ENCODE measurements at places on chromosomes 1 and 21. TPM values are rescaled to one million over a fixed set of nuclear protein-coding genes. Genes with fewer than 3 reads are reported as not detected.
A peak's percentile ranks its signal among the peaks of the same experiment; 100 is the strongest.

GRCh38 chr1:231338270-231339128 lies at the start of gene SPRTN:
SPRTN (plus strand) TSS chr1:231338293; CDS start chr1:231338384, 91 bp downstream.
- no peaks in the 10 kb centered on the region for H3K27me3 ChIP-seq
- H3K4me1 ChIP-seq, result no peaks in the 10 kb centered on the region
- H3K36me3 ChIP-seq, result no peaks in the 10 kb centered on the region
- DNase-seq, result no peak

GRCh38 chr1:154463512-154463990 lies 38.5 kb upstream of the TDRD10 start:
- no peaks in the 10 kb centered on the region for H3K36me3 ChIP-seq
- no peak for DNase-seq
- H3K27me3 ChIP-seq, result no peaks in the 10 kb centered on the region
- H3K27ac ChIP-seq, result peak overlapping the region; percentile 24

The PHTF1 gene
- total RNA-seq, result 12.7 TPM

The FAM151A gene
- total RNA-seq, result 21.4 TPM

- H3K4me3 ChIP-seq, result no peak overlapping the region
- H3K27me3 ChIP-seq, result no peaks in the 10 kb centered on the region
- no peak overlapping the region for H3K27ac ChIP-seq
- no peaks in the 10 kb centered on the region for H3K36me3 ChIP-seq
- no peak for DNase-seq
Observed at GRCh38 chr1:81654657-81655056, 146.1 kb upstream of the ADGRL2 start.

GRCh38 chr1:54357967-54358366 lies 48.2 kb downstream of the SSBP3 start:
- peaks cover 38% of the 10 kb centered on the region for H3K4me1 ChIP-seq
- no peak for DNase-seq
- H3K4me3 ChIP-seq, result no peak overlapping the region

DNA sequence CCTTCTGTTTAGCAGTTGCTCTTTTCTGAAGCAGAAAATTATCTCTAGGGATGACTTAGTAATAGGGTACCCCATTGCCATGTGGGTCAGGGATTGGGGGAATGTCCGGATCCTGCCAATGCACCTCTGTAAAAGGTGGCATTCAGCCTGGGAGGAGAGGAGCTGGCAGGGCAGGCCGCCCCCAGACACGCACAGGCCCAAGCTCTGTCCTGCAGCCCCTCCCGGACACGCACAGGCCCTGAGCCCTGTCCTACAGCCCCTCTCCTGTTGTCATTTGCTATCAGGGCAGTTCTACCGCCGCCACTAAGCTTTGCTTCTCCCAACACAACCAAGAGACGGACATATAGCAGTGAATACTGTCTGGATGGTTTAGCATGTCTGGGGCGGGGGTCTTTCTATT lies 219.1 kb downstream of the SDCCAG8 start:
- H3K4me3 ChIP-seq, result no peak overlapping the region
- H3K36me3 ChIP-seq, result no peaks in the 10 kb centered on the region
- no peak for DNase-seq
- H3K27me3 ChIP-seq, result no peaks in the 10 kb centered on the region
- no peaks in the 10 kb centered on the region for H3K4me1 ChIP-seq

DNA sequence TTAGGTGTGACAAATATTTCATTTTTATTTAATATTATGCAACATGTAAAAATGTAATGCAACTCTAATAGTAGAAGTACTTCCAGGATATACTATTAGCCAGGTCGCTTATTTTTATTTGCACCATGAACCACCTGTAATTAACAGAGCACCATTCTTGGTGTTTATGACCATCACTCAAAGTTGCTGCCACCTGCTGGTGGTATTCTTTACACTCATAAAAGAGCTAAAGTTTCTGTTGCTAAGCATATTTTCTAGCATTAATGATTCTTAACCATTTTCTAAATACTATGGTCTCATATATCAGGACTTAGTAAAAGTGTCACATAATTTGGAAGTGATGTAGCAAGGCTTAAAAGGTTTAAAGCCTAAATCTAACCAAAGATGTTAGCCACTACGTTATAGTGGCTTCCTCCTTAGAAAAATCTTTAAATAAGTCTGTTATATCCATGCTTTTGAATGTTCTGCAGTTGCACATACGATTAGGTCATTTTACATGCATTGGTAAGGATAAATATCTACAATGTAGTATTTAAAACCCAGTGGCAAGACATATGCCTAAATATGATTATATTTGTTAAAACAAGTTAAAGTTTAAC lies 244.5 kb downstream of the NEGR1 start:
- no peaks in the 10 kb centered on the region for H3K27me3 ChIP-seq
- H3K4me3 ChIP-seq, result no peak overlapping the region
- no peaks in the 10 kb centered on the region for H3K36me3 ChIP-seq
- peak; percentile 35 for DNase-seq
- no peaks in the 10 kb centered on the region for H3K4me1 ChIP-seq

The LCE1A gene
- not detected for total RNA-seq

The PCSK9 gene
- total RNA-seq, result 29.4 TPM

- H3K27me3 ChIP-seq, result no peaks in the 10 kb centered on the region
- no peak overlapping the region for H3K4me3 ChIP-seq
- no peaks in the 10 kb centered on the region for H3K4me1 ChIP-seq
Observed at GRCh38 chr21:16124378-16125138, 394.8 kb downstream of the USP25 start.

GRCh38 chr1:151864411-151864810 lies 10.9 kb upstream of the THEM5 start:
- H3K36me3 ChIP-seq, result no peaks in the 10 kb centered on the region
- H3K4me3 ChIP-seq, result no peak overlapping the region
- DNase-seq, result no peak
- H3K27me3 ChIP-seq, result no peaks in the 10 kb centered on the region
- no peak overlapping the region for H3K27ac ChIP-seq

DNA sequence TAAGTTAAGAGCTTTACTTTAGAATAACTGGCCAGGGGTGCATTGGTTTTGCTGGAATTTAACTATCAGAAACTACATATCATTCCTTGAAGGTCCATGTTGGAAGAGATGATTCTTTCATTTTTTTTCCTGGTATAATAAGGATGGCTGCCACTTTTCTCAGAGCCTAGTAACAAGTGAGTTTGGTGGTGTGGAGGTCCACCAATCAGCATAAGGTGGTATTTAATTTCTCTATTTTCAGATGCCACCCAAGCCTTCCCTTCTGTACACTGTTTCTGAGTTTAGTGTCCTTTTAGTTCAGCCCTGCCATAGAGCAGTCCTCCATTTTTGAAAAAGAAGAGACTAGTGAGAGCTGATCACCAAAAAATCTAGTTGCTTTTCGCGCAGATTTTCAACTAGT lies 386.3 kb downstream of the USP25 start:
- H3K4me3 ChIP-seq, result no peak overlapping the region
- H3K4me1 ChIP-seq, result no peaks in the 10 kb centered on the region
- H3K27me3 ChIP-seq, result no peaks in the 10 kb centered on the region
- H3K36me3 ChIP-seq, result no peaks in the 10 kb centered on the region

- DNase-seq, result no peak
- H3K27ac ChIP-seq, result no peak overlapping the region
- H3K4me1 ChIP-seq, result no peaks in the 10 kb centered on the region
- no peaks in the 10 kb centered on the region for H3K36me3 ChIP-seq
Observed at GRCh38 chr1:76680651-76681050, 186.6 kb upstream of the ST6GALNAC5 start.

- H3K27me3 ChIP-seq, result no peaks in the 10 kb centered on the region
- H3K4me1 ChIP-seq, result peaks cover 24% of the 10 kb centered on the region
- H3K36me3 ChIP-seq, result peaks cover 2% of the 10 kb centered on the region
- no peak overlapping the region for H3K27ac ChIP-seq
- no peak overlapping the region for H3K4me3 ChIP-seq
Observed at GRCh38 chr1:245651093-245651492, 496.3 kb downstream of the KIF26B start.

DNA sequence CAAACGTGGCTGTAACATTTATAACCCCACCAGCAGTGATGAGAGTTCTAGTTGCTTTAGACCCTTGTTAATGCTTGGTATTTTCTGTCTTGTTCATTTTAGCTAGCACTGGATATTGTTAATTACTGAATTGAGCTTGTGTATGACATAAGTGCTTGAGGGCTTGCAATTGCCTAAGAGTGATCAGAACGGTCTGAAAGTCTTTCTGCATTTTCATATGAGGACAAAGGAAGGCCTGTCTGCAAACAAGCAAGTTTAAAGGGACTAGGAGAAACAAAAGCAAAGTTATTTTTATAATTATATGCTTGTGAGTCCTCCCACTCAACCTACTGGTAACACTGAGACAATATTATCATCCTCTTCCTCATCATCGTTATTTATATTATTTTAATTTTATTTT lies 305.5 kb upstream of the DUSP10 start:
- no peaks in the 10 kb centered on the region for H3K4me1 ChIP-seq
- no peak overlapping the region for H3K4me3 ChIP-seq
- H3K27me3 ChIP-seq, result no peaks in the 10 kb centered on the region
- H3K27ac ChIP-seq, result no peak overlapping the region

- H3K27ac ChIP-seq, result no peak overlapping the region
- no peak overlapping the region for H3K4me3 ChIP-seq
- H3K27me3 ChIP-seq, result no peaks in the 10 kb centered on the region
- no peaks in the 10 kb centered on the region for H3K36me3 ChIP-seq
Observed at GRCh38 chr1:183622884-183623785, 12.4 kb downstream of the ARPC5 start.

The NR1I3 gene
- total RNA-seq, result not detected

GRCh38 chr21:18023157-18023556 lies 204.0 kb upstream of the C21orf91 start:
- no peaks in the 10 kb centered on the region for H3K36me3 ChIP-seq
- no peaks in the 10 kb centered on the region for H3K27me3 ChIP-seq
- no peak overlapping the region for H3K4me3 ChIP-seq
- DNase-seq, result no peak
- no peak overlapping the region for H3K27ac ChIP-seq

- H3K27ac ChIP-seq, result no peak overlapping the region
- DNase-seq, result no peak
Observed at GRCh38 chr21:46393451-46393940, 65.2 kb upstream of the DIP2A start.

DNA sequence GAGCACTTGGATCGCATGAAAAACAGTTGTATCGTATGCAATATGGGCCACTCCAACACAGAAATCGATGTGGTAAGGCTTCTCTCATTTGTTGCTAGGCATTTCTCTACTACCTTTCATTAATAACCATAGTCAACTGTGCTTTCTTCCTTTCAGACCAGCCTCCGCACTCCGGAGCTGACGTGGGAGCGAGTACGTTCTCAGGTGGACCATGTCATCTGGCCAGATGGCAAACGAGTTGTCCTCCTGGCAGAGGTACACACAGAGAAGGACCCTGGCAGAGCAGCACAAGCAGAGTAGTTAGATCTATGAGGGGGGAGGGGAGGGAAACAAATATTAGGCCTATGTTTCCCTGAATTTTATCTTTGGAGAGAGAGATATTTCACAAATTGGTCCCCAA lies 16.0 kb upstream of the STRIP1 start:
- H3K27ac ChIP-seq, result no peak overlapping the region
- no peaks in the 10 kb centered on the region for H3K27me3 ChIP-seq
- H3K4me3 ChIP-seq, result no peak overlapping the region

- H3K4me3 ChIP-seq, result no peak overlapping the region
- no peak for DNase-seq
- H3K4me1 ChIP-seq, result no peaks in the 10 kb centered on the region
- no peaks in the 10 kb centered on the region for H3K36me3 ChIP-seq
- H3K27ac ChIP-seq, result no peak overlapping the region
Observed at GRCh38 chr1:118291661-118292060, 106.6 kb upstream of the SPAG17 start.

DNA sequence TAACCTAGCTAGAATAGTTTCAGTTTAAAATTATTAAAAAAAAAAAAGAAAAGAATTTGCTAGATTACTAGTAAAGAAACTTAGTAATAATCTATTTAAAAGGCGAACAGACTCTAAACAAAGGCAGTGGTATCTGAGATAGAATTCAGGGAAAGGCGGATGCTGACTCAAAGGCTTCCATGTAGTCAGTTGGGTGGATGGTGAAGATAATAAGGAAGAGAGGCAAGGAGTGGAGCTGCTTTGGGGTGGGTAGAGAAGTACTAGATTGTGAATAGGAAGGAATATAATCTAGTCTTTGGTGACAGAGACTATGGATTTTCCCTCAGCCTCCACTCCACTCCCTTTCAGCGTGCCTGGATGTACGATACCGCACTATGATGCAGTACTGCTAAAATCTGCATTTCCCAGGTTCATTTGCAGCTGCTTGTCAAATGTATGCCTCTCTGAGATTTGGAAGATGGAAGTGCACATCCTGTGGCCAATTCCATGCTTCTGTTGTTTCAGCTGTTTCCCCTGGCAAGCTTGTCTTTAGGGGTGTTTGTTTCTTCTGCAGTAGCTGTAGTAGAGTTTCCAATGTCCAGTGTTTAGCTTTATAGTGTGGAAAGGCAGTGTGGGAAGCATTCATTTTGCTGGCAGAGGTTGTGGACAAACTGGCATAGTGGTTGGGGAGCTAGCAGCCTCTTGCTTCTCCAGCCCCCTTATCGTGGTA lies 184.6 kb upstream of the NRIP1 start:
- no peaks in the 10 kb centered on the region for H3K27me3 ChIP-seq
- no peaks in the 10 kb centered on the region for H3K4me1 ChIP-seq
- DNase-seq, result no peak
- H3K36me3 ChIP-seq, result no peaks in the 10 kb centered on the region
- H3K4me3 ChIP-seq, result no peak overlapping the region

The HUNK gene
- total RNA-seq, result 7.5 TPM

DNA sequence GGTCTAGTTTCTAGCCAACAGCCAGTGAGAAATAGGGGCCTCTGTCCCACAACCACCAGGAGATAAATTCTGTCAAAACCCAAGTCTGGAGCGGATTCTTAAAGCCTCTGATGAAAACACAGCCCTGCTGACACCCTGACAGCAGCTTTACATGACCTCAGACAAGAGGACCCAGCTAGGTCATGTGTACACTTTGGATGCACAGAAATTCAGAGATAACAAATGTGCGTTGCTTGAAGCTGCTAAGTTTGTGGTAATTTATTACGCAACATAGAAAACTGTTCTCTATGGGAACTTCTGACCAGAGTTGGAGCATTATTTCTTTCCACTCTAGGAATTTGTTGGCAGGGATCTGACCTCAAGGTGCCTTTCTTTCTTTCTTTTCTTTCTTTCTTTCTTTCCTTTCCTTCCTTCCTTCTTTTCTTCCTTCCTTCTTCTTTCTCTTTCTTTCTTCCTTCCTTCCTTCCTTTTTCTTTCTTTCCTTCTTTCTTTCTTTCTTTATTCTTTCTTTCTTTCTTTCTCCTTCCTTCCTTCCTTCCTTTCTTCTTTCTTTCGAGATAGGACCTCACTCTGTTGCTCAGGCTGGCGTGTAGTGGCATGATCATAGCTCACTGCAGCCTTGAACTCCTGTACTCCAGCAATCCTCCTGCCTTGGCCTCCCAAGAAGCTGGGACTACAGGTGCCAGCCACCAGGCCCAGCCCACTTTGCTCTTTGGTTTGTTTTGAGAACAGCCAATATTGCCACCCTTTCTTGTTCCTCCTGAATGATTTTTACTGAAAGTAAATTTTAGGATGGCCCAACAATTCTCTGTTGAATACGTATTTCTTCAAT lies 14.9 kb upstream of the HMGCS2 start:
- no peaks in the 10 kb centered on the region for H3K27me3 ChIP-seq
- no peak overlapping the region for H3K4me3 ChIP-seq
- no peak for DNase-seq
- H3K27ac ChIP-seq, result peak overlapping the region; percentile 17

The SKI gene
- 38.2 TPM for total RNA-seq

All from Caco-2 (cell line).